ENCODE measurements at places on chromosomes 3 and 15.
A peak's percentile ranks its signal among the peaks of the same experiment; 100 is the strongest.

DNA sequence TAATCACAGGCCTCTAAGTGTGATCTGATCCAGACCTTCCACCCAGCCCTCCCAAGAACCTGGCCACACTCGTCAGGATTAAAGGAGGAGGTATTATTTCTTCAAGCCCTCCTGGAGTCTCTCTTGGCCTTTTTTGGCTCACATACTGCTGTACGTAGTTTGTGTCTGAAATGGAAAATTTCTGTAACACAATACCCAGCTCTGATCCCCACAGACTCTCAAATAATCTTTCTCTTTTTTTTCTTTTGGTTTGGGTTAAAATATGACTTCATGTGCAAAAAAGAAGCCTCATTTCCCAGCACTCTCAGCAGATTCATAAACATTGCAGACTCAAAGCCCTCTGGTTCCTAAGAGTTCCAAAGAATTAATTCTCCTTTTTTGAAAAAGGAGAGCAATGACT, 96.5 kb upstream of the PHLDB2 start:
- no peak for DNase-seq

GRCh38 chr3:185685231-185686035, 99.3 kb downstream of the SENP2 start:
- DNase-seq = no peak

GRCh38 chr15:80480171-80480811, 76.1 kb downstream of the ARNT2 start:
- DNase-seq = no peak

DNA sequence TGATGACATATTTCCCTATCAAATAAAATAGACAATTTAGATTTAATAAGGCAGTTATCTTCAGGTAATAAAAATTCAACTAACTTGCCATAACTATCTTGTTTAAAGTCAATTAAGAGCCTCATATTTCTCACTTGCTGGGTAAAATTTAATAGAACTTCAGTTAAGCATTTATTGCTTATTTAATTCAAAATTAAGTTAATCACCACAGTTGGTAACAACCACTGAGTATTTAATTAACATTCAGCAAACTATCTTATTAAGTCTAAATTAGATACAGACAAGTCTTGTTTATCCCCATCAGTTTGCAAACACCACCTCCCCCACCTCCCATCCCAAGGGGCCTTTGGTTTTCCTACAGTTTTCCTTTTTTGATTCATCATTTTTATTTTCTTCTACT, 14.7 kb downstream of the LPP start:
- no peak for DNase-seq

- DNase-seq = no peak
Observed at GRCh38 chr3:3734881-3735280, 64.3 kb upstream of the LRRN1 start.

- no peak for DNase-seq
Observed at GRCh38 chr3:52450489-52451236, 3.2 kb downstream of the TNNC1 start.

DNA sequence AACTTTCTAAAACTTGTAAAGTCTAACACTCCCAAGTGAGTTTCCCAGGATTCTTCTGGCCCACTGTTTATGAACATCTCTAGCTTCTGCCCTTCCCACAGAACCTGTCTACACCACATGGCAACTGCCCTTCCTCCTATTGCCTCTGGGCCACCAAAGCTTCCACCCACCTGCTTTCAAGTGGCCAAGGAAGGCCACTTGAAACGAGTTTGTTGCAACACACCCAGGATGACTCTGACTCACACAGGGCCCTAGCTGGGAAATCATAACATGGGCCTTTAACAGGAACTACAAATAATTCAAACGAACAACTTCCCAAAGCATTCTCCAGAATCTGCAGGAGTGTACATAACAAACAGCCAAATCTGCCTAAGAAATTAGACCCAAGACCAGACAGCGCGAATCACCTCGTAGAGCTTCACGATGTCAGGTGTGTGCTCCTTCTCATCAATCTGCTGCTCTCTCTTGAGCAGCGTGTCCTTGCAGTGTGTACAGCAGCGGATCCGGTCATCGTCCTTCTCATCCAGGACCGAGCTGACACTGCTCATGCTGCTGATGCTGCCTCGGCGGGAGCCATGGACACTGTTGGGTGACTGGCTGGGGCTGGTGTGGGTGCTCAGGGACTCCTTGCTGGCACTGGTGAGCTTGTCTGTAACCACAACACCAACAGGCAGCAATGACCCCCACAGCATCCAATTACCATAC, 16.8 kb downstream of the RBSN start:
- no peak for DNase-seq

DNA sequence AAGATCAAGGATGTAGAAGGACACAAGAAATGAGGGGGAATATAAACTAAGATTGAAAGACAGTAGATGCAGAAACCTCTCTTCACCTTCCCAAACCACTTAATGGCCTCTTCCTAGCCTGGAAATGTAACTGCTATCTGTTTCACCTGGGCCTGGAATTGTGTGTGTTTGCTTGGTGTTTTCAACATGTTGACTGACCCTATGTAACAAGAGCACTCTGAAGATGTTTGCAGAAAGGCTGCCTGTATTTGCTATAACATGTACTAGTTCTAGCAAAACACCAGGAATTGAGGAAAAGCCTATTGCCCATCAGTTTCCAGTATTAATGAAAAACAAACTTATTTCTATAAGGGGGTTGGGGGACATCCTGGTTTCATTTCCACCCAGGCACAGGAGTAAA, 248.3 kb downstream of the WDR72 start:
- no peak for DNase-seq

GRCh38 chr3:133573054-133573628, 345 bp upstream of the CDV3 start:
- DNase-seq = peak; percentile 100

DNA sequence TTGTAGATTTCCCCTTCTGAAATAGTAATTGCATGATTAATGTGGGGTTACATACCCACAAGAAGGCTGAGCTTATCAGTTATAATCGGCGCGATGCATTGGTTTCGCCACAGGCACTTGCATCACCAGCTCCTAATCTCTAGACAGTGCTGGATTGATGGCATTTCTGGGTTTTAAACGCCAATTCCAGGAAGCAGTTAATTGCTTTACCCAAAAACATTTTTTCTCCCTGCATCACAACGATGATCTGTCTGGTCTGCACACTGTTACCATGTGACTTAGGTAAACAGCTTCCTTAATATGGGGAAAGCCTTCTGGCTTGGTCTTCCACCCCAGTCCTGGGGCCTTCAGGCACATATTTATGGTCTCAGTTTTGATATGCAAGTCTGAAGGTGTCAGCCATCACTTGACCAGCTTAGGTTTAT, 70.0 kb upstream of the HEG1 start:
- DNase-seq = peak; percentile 99

DNA sequence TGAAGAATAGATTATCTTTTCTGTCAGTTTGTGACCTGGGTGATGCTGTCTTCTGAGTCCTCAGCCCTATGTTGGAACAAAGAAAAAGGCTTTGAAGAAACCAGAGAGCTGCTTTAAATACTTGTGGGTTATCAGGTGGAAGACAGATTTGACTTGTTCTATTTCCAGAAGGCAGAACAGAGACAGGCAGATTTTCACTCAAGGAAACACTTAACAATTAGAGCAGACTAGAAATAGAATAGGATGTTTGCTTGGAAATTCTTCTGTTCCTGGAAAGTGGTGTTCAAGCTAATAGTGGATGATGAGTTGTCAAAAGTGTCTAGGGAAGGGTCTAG, 219.4 kb downstream of the UBE2E2 start:
- DNase-seq = no peak

DNA sequence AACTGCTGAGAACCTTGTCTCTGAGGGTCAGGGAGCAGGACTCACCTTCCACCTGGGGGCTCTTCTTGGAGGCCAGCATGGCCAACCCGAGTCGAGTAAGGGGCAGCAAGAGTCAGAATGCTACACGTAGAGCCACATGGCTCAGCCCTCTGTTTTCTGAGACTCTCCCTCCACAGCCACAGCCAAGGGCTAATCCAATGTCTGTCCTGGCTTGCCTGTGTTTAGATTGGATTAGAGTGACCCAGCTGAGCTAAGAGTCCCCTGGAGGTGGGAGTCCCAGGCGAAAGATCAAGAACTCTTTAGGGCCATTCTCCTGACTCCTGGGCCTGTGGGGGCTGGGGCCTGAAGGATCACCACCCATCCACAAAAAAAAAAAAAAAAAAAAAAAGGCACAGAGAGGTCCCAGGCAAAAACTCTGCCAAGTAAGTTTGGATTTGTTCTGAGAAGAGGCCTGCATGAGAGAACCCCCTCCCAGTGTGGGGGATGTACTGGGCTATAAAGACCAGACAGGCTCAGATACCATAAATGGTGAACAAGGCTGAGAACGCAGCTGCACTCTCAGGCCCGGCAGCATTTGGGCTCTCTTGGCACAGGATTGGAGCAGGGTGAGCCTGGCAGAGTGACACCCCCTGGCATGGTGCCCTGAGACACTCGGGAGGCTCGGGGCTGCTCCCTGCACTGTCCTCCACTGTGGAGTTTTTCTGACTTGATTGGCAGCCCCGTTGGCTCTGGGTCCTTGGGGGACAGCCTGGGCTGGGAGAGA, 88.0 kb upstream of the OSBPL11 start:
- DNase-seq = no peak

DNA sequence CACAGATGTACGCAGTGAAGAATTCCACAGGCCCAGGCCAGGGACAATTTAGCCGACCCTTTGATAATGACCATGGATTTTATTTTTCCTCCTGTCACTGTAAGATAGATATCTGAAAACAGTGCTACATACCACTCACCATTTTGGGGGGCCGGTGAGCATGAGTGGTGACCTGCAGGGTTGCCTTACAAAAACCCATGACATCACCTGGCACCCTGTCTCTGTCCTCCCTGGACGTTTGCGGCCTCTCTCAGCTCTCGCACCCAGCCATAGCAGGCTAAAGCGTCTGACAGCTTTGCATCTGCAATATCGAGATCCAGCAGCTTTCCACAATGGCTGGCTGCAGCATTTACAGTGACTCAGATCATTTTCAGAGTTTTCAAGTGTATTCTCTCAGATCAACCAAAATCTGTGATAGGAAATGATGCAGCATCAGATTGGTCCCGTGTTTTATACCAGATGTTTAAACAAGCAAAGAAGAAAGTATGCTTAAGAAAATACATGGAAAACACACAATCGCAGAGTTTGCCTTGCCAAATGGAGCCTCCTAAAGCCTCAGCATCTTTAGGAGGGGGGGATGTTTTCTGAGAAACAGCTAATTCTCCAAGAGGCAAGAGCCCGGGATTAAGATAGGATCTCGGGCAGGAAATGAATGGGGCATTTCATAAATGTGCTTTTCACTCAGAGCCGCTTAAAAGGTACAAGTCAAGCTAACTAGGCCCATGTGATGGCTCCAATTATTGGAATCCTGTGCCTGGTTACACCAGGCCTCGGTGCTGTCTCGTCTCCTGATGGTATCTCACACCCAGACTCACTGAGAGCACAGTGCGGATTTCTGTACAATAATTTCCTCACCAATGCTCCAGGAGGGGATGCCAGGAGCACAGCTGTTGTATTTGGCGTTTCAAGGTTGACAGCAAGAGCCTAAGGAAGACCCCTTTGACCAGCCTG, 257.3 kb downstream of the XXYLT1 start:
- no peak for DNase-seq

DNA sequence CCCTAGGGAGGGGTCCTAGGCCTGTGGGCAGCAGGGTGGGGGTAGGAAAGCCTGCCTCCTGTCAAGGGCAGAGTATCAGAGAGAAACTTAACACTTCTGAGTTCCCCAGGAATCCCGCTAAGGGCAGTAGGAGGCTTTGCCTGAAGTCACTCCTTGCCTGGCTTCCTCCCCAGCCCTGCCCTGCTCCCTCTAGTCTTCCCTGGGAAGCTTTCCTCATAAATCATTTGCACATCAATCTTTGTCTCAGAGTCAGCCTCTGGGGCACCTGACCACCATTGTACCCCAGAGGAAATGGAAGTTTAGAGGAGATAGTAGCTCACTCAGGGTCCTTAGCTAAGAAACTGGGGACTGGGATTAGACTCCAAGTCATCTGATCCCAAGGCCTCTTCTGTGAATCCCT, 129.4 kb upstream of the TLE3 start:
- no peak for DNase-seq

DNA sequence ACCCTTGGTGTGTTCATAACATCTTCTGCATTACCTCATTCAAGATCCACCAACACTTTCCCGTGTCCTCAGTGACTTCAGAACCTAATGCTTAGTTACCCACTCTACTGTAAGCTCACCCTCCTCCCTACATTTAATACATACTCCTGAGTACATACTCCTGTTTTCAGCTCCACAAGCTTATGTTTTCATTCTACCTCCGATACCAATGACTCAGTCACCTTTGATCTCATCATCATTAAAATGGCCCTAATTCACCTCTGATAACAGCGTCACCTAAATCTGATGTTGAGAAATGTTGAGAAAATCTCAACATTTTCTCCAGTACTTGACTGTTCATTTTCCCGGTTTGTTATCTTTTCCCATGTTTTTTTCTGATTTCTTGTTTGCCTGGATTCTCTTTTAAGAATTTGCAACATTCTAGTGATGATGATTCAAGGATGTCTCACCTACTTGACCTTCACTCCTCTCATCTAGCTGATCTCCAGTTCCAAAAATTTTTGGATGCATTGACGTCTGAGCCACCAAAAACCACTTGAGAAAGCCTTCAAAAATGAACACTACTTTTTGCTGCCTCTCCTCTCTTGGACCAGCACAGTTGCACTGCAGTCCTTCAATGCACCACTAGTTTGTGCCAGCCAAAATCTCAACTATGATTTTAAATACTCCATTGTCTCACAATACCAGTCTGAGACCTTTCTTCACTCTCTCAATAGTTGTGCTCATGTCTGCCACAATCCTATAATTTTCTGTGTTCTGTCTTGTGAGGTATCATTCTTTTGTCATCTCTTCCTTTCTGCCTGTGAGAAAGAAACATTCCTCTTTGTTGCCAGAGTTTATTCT, 220.7 kb upstream of the SEMA6D start:
- no peak for DNase-seq

DNA sequence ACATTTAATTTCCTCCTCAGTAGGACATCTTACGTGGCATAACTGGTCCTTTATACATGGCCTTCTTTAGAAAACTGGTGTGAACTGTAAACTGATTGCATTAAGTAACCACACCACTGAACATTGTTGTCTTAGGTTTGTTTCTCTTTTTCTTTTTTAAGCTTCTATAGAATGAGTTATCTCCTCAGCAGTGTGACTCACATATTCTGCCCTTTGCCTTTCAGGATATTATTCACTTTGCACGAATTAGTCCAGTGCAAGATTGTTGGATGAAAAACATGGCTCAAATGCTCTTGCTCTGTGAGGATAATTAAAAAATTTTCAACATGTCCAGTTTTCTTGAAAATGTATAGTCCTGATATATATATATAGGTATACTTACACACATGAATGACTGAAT, 147.6 kb downstream of the KBTBD8 start:
- no peak for DNase-seq

- no peak for DNase-seq
Observed at GRCh38 chr15:49423901-49424550, 984 bp downstream of the FGF7 start.

GRCh38 chr3:8550611-8551010, 49.0 kb downstream of the LMCD1 start:
- no peak for DNase-seq

- DNase-seq = no peak
Observed at GRCh38 chr3:125150525-125151441, 61.8 kb downstream of the SLC12A8 start.

- DNase-seq = no peak
Observed at GRCh38 chr3:154122912-154123559, 1.8 kb downstream of the ARHGEF26 start.

- DNase-seq = no peak
Observed at GRCh38 chr15:22839046-22839695, 705 bp downstream of the NIPA2 start.
